ENCODE measurements at places on chromosomes 7 and 10.

DNA sequence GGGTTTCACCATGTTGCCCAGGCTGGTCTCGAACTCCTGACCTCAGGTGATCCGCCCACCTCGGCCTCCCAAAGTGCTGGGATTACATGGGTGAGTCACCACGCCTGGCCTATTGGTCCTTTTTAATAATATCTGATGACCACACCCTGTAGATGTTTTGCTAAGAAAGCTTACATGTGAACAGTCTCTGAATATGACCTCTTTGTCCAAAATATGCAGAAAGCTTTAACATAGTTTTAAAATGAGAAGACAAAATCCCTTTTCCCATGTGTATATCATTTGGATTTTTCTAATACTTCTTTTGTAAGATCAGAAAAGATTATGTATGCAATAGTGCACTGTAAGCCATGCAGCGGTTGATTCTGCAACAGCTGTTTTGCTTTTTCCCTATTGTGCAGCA is 38.5 kb downstream of the MCU start:
- DNase-seq = no peak

GRCh38 chr7:43876976-43877745 is 7.8 kb upstream of the MRPS24 start:
- DNase-seq = no peak

GRCh38 chr7:41118486-41118885 is 584.4 kb downstream of the INHBA start:
- DNase-seq = no peak

DNA sequence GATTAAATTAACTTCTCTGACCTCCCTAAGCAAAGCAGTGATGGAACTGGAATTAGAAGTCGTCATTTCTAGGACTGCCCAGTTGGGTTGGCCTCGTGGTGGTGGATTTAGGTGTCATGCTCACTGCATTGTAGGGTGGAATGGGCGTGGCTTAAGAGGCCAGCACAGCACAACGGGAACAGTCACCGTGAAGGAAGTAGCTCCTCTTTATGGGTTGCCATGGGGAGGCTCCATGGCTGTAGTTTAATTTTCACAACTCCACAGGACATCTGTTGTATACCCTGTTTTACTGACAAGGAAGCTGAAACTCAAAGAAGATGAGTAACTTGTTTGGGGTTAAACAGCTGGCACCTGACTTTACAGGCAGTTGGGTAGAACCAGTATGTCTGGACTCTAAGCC is 208.3 kb downstream of the CELF2 start:
- DNase-seq = no peak

DNA sequence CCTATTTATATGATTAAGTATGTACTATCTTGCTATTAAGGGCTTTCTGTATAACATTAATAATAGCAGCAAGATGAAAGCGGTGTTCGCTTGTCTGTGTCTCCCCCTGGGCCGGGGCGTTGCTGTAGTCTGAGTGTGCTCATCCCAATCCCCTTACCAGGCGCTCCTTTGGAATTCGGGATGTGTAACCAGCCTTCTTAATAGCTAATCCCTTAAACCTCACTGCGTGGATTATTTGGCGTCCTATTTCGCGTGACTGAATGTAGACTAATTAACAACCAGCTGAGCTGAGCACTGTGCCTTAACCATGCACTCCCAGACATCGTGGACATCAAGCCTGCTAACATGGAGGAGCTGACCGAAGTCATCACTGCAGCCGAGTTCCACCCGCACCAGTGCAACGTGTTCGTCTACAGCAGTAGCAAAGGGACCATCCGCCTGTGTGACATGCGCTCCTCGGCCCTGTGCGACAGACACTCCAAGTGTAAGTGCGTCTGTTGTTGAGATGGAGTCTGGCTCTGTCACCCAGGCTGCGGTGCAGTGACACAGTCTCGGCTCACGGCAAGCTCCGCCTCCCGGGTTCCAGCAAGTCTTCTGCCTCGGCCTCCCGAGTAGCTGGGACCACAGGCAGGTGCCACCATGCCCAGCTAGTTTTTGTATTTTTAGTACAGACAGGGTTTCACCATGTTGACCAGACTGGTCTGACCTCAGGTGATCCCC is 36.6 kb downstream of the BNIP3 start:
- no peak for DNase-seq

DNA sequence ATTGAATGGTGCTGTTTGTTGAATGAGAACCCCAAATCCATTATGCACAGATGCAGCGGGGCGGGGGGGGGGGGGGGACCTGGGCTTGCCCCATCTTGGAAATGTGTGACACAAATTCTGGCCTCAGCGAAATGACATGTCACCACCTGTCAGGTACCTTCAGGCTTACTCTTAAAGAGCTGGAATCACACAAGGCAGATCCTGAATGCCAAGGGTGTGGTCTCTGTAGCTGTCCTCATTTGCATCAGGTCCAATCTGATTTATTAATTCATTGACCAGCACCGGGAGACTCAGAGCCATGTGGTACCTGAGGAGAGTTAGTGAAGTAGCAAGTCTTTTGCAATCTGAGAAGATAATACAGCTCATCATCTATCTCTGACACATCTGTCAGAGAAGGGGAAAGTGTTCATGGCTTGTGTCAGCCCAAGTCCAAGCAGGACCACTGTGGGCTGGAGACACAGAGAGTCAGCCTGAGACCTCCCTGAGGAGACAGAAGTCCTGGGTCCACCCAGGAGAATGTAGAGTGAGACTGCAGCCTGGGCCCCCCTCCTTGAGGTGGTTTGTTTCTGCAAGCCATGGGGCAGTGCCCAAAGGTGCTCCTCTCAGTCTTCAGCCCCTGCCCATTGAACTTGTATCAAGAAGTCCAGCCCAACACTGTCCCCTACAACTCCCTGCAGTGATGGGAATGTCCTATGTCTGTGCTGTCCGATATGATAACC is 46.7 kb downstream of the ADCYAP1R1 start:
- DNase-seq = no peak

DNA sequence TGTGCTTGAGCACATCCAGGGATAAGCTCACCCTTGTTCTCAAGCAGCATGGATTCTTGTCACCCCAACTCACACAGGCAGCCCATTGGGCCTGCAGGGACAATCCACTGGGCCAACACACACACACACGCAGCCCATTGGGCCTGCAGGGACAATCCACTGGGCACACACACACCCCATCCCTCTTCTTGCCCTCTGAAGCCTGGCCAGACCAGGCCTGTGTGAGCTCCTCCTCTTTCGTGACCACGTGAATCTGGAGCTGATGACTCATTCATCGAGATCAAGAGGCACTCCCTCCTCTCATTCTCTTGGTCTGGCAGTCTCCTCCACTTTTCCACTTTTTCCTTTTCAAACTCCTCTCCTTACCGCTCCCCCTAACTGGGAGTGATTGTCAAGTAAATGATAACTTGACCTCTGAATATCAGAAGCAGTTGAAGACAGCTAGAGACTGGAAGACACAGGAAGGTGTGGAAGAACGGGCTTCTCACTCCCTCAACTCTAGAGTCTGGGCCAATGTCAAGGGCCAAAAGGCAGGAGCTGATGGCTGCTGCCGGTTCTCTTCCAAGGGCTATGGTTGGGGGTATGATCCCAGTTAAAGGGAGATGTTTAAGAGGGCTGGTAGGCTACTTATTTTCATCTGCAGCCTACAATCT is 89.7 kb downstream of the HIPK2 start:
- peak; percentile 26 for DNase-seq

DNA sequence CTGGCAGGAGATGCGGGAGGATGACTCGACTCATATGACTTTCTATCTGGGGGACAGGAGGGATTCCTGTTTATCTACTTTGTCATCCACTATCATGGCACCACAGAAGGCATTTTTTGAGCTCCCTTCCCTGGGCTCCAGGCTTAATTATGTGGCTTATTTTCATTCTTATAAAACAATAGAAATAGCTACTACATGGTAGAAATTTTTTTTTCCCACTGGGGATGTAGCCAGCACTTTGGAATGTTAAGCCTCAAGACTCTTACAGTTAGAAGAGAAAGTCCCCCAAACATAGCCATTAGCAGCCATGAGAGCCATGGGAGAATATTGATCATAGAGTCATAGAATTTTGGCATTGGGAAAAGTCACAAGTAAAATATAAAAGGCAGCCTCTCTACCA is 14.6 kb upstream of the FAM180A start:
- DNase-seq = no peak

- DNase-seq = no peak
These were observed 28.0 kb upstream of the TNS3 start for GRCh38 chr7:47609803-47610452.

DNA sequence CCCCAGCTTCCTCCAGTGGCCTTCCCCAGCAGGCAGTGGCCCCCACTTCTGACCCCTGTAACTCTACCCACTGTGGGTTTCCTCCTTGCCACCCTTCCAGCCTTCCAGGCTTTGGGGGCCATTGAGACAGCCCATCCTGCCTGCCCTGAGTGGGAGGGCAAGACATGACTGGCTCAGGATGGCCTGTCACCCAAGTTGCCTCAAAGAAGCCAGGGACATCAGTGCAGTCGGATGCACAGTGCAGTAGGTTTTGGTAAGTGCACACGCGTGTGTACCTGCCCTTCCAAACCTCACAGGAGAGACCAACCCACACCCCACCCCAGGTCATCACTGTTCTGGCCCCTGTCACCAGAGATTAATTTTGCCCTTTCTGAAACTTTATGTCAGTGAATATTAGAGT is 22.7 kb downstream of the ZMIZ2 start:
- DNase-seq = no peak

DNA sequence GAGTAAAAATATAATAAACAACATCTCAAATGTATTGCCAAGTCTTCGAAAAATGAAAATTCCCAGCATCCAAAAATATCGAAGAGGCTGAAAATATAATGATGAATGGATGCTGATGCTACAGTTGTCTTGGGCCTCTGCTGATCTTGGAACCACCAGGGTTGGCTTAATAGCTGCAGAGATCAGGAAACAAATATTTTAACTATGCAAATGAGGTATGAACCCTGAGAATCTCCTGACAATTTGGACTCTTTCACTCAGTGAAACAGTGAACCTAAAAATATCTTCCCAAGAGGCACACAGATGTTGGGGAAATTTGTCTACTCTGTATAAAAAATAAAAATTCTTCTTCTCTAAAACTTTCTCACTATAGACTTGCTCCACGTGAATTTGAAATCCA is 97.7 kb upstream of the EGFR start:
- no peak for DNase-seq

GRCh38 chr10:22742678-22743077 is 28.3 kb upstream of the PIP4K2A start:
- DNase-seq = no peak

- no peak for DNase-seq
These were observed 268.7 kb downstream of the CELF2 start for GRCh38 chr10:11286261-11286852.

DNA sequence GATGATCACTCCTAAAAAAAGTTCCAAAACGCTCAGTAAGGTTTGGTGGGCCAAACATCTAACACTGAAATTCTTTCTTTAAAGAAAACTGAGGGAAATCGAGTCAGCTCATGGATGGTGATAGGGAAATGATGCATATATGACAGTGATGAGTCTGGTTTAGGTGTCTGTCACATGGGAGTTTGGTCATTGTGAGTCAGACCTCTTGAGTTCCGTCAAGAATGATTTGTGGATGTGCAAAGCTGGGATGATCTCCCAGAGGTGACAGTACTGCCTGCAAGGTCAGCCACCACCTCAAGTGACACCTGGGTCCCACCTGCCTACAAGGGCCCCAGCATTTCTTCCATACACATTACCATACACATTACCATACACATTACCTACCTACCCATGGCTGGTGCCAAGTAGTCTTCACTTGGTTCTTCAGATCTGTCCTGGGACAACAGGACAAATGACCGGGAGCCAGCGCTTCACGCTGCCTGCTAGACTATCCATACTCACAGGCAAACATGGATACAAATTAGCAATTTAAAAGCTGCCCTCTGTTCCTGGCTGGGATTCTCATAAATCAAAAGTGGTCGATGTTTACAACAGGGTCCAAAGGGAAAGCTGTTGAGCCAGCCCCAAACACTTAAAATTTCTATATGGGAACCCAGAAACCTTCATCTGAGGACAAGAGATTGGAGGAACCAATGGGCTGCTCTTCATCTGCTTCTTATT is 128.4 kb downstream of the ADAM12 start:
- DNase-seq = no peak
